ENCODE measurements at places on chromosomes 5 and 9. TPM values are rescaled to one million over a fixed set of nuclear protein-coding genes. Genes with fewer than 3 reads are reported as not detected.

Gene COL15A1
- 0.10 TPM for total RNA-seq

Gene DRD1
- 1.0 TPM for total RNA-seq

DNA sequence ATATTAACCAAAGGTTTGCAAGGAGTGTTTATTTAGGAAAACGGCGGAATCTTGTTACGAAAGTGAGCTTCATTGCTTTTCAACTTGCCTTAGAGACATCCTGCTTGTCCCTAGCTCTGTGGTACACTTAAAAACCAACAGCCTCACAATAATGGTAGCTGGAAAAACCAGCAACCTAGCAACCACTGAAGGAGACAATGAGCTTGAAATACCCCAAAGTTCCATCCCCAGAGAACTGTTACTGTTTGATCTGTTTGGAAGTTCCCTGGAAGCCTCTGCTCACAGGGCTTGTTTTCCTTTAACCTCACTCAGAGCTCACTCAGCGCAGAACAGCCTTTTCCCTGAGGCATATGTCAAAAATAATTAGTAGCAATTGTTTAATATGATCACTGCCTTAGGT is 43.2 kb downstream of the SH3TC2 start:
- DNase-seq: no peak

DNA sequence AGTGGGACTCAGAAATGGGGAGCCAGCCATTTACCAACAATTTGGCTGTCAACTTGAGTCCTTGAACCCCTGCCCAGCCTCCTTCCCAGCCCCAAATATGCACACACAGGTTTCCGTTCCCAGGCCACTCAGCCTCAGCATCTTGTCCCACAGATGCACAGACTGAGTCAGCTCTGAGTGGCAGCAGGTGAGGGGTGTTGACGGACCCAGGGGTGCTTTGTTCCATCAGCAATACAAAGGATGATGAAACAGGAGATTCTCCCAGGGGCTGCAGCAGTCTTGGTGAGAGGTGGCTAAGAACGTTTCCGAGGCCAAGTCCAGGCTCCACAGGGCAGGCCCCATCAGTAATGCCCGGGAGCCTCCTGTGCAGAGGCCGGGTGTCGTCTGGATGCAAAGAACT is 4.9 kb upstream of the OLFM1 start:
- no peak for DNase-seq

DNA sequence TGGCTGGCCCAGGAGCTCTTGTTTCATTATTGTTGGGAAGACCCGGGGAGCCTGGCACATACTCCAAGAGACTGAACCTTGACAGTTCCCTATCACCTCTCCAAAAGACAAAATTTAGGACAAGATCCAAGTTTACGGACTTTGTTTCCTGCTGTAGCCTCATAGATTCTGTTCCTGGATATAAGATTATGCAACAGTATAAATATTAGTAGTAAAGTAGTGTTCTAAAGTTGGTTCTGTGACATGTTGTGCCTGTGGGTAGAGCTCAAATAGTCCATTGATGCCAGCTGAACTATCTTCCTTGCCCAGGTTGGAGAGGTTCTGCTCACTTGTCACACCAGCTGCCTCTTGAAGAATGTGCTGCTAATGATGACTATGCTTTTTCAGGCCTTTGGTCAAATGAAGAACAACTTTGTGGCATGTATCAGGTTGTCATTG is 430.2 kb downstream of the DMAC1 start:
- DNase-seq: no peak

DNA sequence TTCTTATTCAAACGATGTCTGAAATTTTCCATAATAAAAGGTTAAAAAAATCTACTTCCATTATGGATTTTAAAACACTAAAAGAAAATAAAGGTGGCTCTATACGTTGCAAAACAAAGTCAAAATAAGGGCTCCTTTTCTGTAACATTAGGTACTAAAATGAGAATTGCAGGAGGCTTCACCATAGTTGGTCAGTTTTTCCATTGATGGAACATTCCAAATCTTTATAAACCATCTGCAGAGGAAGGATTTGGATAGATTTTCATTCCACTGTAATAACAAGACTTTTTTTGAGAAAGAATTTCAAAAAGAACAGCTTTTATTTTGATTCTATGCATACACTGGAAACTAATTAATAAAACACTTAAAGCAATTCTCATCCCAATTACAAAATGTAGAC is 145.6 kb downstream of the LURAP1L start:
- DNase-seq: no peak
